Stimulated activated CD8-positive, alpha-beta memory T cell treated with anti-CD3 and anti-CD28 coated beads, Interleukin-15, amount 100 ng/mL, for 24 hours (primary cell): ENCODE measurements at places on chromosomes 7 and 10.

DNA sequence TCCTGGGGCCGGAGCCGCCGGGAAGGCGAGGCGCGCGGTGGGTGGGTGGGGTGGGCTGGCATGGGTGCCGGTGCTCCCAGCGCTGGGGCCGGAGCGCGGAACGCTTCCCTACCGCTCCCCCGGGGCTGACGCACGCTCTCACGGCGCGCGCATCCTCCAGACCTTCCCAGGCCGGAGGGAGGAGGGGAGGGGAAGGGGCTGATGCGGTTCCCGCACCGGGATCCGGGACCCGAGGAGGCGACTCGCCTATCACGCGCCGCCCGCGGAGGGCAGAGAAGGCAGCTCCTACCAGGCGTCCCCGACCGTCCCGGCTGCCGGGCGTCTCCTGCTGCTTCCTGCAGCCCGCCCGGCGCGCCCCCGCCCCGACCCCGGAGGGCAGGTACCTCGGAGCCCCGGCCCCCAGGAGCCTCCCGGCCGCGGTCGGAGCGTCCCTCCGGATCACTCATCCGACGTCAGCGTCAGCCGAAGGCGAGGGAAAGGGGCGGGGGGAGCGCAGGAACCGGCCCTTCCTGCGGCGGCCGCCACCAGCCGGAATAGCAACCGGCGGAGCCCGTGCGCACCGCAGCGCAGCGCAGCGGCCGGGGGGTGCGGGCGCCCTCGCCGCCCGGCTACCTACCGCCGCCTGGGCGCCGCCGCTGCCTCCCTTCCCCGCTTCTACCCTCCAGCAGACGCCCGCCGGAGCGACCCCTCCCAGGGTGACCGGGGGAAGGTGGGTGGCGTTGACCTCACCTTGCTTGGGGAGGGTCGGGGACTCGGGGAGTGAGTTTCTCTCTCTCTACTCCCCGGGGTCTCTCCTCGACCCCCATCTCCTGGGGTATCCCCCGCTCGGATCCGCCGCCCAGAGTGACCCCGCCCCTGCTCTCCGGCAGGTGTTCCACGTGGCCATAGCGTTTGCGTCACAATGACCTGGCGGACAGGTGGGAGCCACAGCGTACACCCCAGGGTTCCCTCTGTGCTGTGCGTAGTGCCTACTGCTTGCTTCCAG, at the start of gene ICA1:
Gene ICA1 (minus strand): TSS at position 457 of the 985 bp plus-strand sequence. CDS start 26,241 bp downstream, outside the sequence.
- no peak for DNase-seq

DNA sequence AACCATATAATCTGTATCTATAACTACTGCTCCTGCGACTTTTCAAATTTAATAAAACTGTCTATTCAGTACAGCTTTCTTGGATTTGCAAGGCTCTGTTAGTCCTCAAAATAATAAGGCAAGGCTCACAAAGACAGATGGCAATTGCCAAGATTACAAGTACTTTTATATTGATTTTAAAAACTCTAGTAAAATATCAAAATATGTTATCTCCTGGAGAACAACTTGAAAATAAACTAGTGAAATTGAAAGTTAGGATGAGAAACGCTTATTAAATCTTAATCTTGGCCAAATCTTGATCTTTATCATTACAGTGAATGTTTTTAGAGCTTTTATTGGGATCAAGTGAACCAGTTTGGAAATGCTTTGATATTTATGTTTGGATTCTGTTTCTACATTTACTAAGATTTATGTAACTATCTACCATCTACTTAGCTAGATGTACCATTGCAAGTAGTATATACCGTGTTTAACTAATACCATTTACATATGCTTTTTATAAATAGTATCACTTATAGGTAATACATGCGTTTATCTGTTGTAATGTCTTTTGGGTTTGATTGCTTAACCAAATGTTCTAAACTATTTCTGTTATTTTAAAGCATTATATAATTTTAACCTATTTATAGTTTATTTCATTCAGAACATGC, 70.0 kb downstream of the CABCOCO1 start:
- no peak for DNase-seq

DNA sequence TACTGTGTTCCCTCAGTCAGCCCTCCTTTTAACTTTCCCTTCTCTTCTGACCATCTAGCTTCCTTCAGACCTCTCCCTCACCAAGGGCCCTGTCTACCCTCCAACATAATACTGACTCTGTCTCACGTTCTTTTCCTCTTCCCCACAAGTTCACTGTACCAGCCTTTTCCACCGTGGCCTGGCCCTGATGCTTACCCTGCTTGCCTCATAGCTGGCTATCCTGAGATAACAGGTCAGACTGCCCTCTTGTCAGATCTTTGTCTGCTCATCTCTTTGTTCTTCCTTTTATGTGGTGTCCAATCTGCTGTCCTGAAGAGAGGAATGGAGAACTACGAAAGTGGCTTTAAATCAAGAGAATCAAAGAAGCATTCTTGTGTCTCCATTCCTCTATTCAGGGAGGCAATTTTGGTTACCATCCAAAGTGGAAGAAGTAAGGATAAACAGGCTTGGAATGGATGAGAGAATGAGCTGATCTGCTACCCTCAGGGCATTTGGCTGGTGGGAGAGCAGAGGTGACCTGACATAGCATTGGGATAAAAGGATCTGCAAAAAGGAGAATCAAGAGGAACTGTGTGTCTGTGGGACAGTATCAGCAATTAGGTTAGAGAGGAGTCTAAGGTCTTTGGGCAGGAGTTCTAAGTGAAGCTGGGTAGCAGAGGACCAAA, 8.1 kb downstream of the BTAF1 start:
- DNase-seq, result no peak

GRCh38 chr7:100065452-100066186, 15.9 kb downstream of the ZNF3 start:
- no peak for DNase-seq

DNA sequence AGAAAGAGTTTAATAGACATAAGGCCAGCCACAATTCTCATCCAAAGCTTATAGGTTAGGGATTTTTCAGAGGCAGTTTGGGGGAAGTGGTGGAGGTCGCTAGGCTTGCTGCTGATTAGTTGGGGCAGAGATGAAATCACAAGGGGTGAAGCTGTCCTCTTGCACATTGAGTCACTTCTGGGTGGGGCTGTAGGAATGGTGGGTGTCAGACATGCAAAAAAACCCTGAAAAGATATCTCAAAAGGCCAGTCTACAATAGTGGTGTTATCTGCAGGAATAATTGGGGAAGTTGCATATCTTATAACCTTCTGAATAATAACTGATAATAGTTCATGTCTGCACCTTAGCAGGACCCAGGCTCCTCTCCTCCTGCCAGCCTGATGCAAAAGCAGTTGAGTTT, 2.1 kb downstream of the FAM24B start:
- no peak for DNase-seq

DNA sequence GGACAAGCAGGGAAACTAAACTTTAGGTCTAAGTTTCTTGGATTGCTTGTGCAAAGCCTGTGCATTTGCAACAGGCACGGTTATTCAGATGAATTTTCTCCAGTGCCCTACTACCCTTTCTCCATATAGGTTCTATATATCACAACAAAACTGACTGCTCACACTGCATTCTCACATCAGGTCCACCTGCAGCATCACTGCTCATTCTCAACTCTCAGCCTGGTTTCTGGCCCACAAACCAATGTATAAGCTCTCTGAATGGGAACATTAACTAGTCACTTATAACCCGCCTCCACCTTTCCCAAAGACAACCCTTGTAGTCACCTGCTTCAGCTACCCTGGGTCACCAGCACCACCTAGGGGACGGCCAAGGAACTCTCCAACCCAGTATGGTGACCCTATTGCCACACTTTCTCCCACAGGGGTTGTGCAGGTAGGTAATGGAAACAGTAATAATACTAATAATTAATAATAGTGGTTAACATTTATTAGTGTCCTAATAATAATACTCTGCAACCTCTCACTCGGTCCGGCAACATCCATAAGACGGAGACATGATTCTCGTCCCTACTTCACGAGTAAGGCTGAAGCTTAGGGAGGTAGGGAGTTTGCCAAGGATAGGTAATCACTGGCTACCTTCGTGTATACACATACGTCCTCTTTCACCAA, 97.3 kb downstream of the CLEC2L start:
- DNase-seq, result peak; percentile 26

- no peak for DNase-seq
These were observed 6.4 kb downstream of the CCSER2 start for GRCh38 chr10:84334811-84335210.

DNA sequence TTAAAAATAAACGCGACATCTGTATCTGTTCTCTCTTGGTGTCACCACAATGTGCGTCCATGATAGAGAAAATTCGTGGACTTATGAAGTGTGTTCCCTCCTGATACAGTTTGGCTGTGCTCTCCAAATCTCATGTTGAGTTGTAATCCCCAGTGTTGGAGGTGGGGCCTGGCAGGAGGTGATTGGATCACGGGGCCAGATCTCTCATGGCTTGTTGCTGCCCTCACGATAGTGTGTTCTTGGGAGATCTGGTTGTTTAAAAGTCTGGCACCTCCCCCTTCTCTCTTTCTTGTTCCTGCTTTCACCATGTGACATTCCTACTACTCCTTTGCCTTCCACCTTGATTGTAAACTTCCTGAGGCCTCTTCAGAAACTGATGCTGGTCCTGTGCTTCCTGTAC, 229.4 kb upstream of the MYO3A start:
- DNase-seq, result no peak

DNA sequence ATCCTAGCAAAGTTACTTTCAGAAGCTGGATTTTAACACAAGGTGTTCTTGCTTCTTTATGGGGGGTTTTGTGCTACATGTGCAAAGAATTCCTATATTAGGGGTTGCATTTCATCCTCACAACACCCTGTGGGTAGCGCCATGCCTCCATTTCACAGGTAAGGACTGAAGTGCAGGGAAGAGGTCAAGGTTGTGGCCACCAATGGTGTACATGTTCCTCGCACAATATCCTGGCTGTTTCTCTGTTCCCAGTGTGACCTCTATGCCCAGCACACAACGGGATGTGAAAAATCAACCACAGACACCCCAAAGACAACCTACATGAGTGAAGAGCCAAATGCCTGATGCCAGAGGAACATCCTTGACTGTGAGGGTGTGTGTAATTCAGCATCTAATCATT, 80.8 kb downstream of the CHST15 start:
- no peak for DNase-seq

- no peak for DNase-seq
These were observed 3.3 kb downstream of the ZC3HC1 start for GRCh38 chr7:130047831-130048230.

GRCh38 chr10:25047088-25047487, 30.7 kb downstream of the THNSL1 start:
- no peak for DNase-seq

GRCh38 chr10:78304091-78305045, 270.7 kb downstream of the RPS24 start:
- DNase-seq, result no peak

- DNase-seq, result no peak
These were observed 64.5 kb downstream of the LRRTM3 start for GRCh38 chr10:66990143-66990830.

DNA sequence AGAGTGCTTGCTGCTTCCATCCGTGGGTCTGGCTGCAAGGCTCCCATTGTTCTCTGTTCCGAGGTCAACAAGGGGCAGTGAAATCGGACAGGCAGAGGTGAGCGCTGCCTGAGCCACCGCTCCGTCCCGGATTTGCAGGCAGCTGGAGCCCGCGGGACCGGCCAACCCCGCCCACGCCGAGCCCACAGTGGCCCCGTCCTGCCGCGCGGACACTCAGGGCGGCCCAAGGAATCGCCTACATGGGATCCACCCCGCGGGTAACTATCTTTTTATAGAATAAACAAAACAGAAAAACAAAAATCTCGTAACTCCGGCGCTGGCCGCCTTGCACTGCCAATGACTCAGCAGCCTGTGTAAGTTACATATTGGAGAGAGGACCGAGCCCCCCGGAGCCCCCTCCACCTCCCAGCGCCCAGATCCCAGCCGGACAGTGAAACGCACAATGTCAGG, 1.9 kb downstream of the BNIP3 start:
- no peak for DNase-seq

- DNase-seq, result no peak
These were observed 124.2 kb upstream of the PDLIM1 start for GRCh38 chr10:95414844-95415485.

GRCh38 chr7:157494506-157495176, 157.8 kb downstream of the DNAJB6 start:
- no peak for DNase-seq

GRCh38 chr10:124289851-124290795, 128.6 kb downstream of the OAT start:
- no peak for DNase-seq

GRCh38 chr7:114417290-114417689, 2.7 kb downstream of the FOXP2 start:
- DNase-seq, result no peak

DNA sequence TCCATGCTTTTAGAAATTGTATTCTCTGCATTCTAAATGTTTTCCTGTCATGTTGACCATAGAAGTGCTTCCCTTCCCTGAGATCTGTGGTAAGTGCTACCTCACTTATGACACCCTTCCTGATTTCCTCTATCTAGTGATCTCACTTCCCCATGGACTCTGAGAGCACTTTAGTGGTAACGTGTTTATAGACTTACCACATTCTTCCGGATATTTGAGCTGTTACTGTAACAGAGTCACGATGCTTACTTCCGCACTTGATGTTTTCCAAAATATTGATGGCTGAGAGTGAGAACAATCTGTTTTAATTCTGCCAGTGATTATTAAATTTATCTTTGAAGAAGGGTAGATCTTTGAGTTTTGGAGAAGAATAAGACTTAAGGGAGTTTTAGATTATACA, 60.1 kb upstream of the NAMPT start:
- no peak for DNase-seq

DNA sequence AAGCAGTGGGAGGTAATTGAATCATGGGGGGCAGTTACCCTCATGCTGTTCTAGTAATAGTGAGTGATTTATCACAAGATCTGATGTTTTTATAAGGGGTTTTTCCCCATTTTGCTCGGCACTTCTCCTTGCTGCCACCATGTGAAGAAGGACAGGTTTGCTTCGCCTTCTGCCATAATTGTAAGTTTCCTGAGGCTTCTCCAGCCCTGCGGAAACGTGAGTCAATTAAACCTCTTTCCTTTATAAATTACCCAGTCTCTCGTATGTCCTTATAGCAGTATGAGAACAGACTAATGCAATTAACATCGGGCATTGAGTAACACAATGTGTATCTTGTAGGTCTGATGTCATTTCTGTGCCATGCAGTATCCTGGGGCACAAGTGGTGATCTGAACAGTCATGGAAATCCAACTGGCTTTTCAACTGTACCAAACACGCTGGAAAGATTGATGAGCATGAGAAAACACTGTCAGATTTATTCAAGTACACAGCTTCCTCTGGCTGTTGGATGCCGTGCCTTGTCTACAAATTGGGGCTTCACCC, 208.6 kb upstream of the KIAA1217 start:
- no peak for DNase-seq

- no peak for DNase-seq
These were observed 57.1 kb downstream of the KIF5B start for GRCh38 chr10:31999070-31999660.

GRCh38 chr10:117720931-117721835, 178.6 kb downstream of the EMX2 start:
- DNase-seq, result no peak

- no peak for DNase-seq
These were observed 3.2 kb downstream of the TRIL start for GRCh38 chr7:28954946-28955345.

DNA sequence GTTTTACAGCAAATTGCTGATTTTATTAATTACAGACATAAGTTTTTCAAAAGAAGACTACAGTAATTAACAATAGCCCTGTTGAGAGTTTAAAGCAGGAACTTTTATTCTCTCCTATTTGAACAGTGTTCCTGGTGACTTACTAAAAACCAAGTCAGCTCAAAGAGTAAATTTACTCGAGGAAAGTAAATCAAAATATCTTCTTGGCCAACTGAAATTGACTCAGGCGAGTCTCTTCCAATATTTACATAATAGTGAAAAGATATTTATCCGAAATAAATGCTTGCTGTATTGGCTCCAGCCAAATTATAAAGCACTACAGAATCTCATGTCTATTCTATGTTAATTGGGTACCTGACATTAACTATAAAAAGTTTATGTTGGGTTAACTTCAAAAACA, 13.2 kb downstream of the CYTH3 start:
- DNase-seq, result no peak
